HAP-1 (cell line): ENCODE measurements at places on chromosomes 7 and 10.

- DNase-seq = no peak
Measured at GRCh38 chr10:48605786-48606529, 1.1 kb upstream of the ARHGAP22 start.

- no peak for DNase-seq
Measured at GRCh38 chr10:72353965-72354355, 759 bp downstream of the DNAJB12 start.

DNA sequence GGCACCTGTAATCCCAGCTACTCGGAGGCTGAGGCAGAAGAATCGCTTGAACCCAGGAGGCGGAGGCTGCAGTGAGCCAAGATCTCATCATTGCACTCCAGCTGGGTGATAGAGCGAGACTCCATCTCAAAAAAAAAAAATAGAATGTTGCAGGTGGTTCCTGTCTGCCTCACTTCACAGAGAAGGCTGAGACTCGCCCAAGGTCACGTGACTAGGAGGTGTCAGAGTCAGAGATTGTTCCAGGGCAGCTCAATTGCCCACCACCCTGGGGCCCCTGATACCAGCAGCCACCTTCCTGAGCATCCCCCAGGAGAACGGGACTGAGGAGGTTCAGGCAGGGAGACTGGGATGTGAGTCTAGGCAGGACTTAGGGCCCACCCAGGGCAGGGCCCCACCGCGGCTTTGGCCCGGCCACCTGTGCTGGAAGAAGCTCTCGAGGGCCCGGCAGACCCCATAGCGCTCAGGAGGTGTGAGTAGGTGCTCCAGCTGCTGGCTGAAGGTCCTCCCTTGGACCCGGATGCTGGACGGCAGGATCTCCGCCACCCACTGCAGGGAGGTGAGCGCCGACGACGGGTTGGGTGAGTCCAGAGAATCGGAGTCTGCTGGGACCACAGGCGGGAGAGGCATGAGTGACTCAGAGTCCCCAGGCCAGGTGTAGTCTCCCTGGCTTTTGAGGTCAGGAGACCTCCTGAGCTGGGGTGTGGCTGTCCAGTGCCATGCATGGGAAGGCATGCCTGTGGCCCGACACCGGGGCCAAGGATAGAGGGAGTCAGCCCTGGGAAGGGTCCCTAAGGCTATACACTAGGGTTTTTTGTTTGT is 30.9 kb downstream of the GRID2IP start:
- DNase-seq = no peak

- no peak for DNase-seq
Measured at GRCh38 chr7:2225830-2226229, 6.9 kb downstream of the MAD1L1 start.

GRCh38 chr10:82883603-82884002 is 1008.6 kb downstream of the NRG3 start:
- DNase-seq = no peak

GRCh38 chr7:17620566-17620965 is 319.7 kb downstream of the SNX13 start:
- DNase-seq = no peak

- DNase-seq = peak; percentile 3
Measured at GRCh38 chr7:30433082-30433481, 45.5 kb downstream of the NOD1 start.

DNA sequence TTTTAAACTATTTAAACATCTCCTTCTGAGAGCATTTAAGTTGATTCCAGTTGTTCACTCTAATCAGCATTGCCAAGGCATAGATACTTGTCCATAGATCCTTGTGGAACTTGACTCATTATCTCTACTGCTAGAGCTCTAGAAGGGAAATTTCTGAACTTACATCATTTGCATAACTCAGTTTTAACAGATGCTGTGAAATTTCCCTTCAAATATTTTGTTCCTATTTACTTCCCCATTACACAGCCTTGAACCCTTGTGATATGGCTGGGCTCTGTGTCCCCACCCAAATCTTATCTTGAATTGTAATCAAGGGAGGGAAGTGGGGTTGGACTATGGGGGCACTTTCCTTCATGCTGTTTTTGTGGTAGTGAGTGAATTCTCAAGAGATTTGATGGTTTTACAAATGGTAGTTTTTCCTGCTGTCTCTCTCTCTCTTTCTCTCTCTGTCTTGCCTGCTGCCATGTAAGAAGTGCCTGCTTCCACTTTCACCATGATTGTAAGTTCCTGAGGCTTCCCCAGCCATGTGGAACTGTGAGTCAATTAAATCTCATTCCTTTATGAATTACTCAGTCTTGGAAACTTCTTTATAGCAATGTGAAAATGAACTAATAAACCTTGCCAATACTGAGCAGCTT is 25.4 kb downstream of the INSIG1 start:
- no peak for DNase-seq
